ENCODE measurements at places on chromosomes 2 and 18.

GRCh38 chr2:102940684-102941083, 178.9 kb downstream of the TMEM182 start:
- no peak for DNase-seq

DNA sequence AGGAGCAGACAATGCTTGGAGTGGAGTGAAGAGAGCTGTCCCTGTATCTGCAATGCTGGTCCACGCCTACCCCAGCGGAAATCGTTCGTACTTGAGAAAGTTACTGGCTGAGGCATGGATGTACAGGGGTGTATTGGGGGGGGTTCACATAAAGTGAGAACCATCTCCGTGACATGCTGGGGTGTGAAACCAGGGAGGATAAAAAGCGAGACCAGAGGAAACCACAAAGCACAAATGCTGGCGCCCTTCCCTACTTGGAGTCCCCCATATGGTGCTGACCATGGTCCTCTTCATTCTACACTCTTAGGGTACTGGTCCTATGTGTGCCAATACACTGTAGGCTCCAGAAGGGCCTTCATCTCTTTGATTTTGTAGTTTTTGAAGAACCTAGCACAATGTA, 244.1 kb downstream of the L3MBTL4 start:
- DNase-seq = no peak

DNA sequence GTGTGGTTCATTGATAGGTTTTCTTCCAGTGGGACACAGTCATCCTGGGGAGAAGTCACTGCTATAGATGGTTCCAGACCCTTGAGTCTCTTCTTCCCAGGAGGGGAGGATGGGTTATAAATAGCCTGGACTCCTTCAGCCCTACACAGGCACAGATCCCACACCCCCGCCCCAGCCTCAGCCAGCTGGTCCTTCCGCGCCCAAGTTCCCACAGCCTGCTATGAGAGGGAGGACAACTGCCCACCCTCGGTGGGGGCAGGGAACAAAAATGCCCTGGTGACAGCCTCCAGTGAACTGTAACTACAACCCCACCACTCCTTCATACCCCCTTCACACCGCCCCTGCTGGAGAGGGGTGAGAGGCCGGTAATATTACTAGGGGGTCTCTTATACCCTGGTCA, 3.2 kb downstream of the ZBTB7C start:
- DNase-seq = no peak

GRCh38 chr2:229401171-229401865, 130.2 kb upstream of the PID1 start:
- DNase-seq = no peak

DNA sequence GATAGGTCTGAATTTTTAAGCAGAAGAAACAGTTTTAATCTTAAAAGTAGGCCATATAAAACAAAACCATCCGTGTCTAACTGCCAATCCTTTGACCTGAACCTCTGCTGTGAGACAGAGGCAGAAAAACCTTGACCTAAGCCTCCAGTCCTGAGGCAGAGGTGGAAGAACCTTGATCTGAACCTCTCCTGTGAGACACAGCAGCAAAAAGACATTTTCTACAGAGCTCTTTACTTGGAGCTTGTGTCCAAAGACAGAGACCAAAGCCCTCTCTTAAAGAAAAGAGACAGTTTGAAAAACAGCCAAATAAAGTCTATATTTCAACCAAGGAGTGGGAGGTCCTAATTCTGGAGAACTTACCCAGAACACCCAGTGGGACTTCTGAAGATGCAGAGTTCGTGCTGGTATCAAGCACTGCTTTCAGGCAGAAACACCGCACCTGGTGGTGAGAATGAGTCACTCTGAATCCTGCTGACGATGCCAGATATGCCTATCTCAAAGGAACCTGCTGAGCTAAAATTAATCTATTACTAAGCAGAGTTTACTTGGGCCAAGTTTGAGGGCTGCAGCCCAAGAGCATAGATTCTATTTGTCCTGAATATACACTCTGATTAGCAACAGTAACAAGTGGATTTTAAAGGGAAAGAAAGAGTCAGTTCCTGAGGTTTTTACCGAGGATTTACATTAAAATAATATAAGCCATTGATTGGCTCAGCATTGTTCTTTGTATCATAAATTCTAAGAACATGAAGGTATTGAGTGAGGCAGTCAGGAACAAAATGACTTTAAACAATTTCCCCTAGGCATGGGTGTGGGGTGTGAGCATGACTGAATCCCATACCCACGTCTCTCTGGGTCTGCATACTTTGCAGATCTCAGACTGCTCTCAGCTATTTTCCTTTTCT, 806.4 kb downstream of the TRIB2 start:
- DNase-seq = no peak

DNA sequence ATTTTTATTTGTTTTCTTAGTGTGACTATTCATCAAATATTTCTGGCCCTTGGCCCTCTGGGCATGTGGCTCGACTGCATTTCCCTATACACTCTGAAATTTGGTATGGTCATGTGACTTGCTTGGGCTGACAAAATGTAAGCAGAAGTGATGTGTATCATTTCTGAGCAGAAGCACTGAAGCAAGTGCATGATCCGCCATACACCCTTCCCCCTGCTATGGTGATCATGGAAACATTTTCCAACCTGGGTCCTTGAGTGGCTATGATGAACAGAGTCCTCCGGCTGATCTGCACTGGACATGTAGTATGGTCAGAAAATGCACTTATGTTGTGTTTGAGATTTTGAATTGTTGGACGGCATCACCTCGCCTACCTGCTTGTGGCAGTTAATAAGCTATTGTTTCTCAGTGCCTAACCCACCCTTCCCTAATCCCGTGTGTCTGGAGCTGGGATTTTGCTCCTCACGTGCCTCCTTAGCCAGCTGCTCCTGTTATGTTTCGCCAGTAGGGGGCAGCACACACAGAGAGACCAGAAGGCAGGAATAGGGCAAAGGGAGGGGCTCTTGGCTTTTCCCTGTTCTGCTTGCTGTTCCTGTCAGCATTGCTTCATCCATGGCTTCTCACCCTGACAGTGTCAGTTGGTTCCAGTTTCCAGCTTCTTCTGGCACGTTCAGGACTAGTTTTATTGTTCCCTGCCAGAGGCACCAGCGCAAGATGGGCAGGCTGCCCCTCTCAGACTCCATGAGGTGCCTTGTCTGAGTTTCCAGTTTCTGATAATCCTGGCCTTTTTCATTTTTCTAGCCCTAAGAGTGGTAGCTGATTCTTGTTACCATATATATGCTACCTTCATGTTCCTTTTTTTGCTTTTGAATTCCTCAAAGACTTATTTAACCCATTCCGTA, 207.4 kb downstream of the ARL6IP6 start:
- no peak for DNase-seq

DNA sequence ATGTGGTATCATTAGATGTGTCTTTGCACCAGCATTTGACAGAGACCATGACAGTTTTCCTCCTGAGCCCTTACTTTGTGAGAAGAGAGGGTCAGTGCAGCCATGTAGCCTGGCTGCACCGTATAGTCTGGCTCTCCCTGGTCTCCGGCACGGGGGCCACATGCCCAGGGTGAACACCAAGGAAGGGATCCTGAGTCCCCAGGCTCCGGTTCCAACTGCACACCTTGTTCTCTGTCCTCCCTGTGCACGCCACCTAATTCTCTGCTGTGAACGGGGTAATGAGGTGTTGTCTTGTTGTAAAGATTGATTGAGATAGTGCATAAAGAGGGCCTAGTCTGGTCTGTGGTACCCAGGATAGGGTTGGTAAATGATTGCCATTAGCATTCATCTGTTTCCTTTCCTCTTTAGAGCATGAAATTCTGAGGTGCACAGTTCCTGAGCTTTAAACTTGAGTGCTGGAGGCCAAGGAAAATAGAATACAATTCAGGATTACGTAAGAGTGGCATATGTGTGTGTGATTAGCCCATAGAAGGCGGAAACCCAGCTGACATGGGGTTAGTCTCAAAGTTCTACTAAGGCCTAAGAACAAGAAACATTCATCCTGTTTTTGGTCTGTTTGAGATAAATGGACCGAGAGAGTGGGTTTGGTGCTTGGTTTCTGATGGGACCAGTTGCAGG, 55.5 kb downstream of the NCK2 start:
- DNase-seq = no peak

DNA sequence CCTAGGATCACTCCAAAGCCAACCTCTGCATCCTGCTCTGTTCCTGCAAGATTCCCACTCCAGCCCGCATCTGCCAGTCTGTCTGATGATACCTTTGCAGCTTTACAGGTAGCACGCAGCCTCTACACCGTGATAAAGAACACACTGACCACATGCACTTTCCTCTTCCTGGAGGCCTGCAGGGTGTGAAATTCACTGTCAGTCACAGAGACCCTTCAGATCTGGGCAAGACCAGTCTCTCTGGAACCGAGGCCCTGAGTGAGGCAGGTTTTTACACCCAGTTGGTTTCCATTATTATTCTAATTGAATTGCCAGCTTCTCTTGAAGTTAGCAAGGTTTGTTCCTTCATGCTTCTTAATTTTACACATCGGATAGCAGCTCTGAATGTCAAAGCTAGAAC, 30.5 kb upstream of the TWIST2 start:
- DNase-seq = no peak
